ENCODE measurements at places on chromosomes 2 and 18. TPM values are rescaled to one million over a fixed set of nuclear protein-coding genes. Genes with fewer than 3 reads are reported as not detected.

- H3K4me1 ChIP-seq = no peaks in the 10 kb centered on the region
- no peak overlapping the region for H3K4me3 ChIP-seq
- H3K27ac ChIP-seq = no peak overlapping the region
- H3K36me3 ChIP-seq = no peaks in the 10 kb centered on the region
Measured at GRCh38 chr2:214311031-214311533, 99.8 kb upstream of the VWC2L start.

TMEM178A gene
- 13.6 TPM for total RNA-seq

DNER gene
- 3.7 TPM for total RNA-seq

GRCh38 chr2:137250401-137250800, 485.1 kb downstream of the THSD7B start:
- no peak overlapping the region for H3K4me3 ChIP-seq
- H3K27me3 ChIP-seq = no peaks in the 10 kb centered on the region
- no peak overlapping the region for H3K27ac ChIP-seq

- H3K27me3 ChIP-seq = no peaks in the 10 kb centered on the region
- no peak for DNase-seq
- no peaks in the 10 kb centered on the region for H3K4me1 ChIP-seq
- no peak overlapping the region for H3K4me3 ChIP-seq
Measured at GRCh38 chr2:186181625-186182024, 304.4 kb upstream of the ZC3H15 start.

DNA sequence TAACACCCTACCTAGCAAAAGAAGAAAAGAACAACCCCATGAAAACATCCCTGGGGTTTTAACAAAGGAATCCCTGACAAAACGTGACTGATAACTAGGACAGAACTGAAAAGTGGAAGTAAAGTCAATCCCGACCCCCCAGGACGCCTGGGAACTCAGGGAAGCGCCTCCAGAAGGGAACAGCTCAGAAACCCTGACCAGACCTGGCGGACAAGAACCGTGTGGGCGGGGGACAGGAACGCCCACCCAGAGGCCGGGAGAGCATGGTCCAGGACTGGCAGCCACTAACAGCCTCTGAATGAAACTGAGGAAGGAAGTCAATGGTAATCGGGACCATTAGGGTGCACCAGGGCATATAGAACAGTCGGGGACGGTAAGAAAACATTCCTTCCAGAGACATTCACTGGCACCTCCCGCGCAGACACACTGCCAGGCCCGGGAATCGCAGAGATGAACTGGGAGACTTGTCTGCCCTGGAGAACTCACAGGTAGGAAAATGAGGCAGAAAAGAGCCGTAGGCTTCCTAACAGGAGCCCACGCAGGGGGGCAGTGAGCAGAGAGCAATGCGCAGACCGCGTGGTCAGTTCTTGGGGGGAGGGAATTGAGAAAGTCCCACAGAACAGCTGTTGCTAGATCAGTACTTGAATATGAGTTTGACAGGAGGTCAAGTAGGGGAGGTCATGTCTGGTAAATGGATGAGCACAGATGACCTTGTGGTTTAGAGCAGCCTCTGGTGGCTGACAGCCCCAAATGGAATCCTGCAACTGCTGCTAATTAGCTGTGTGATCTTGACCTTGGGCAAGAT, 1.3 kb upstream of the TBC1D8 start:
- peak overlapping the region; percentile 51 for H3K27ac ChIP-seq
- DNase-seq = peak; percentile 58
- no peaks in the 10 kb centered on the region for H3K36me3 ChIP-seq
- H3K4me3 ChIP-seq = peak overlapping the region; percentile 77
- H3K27me3 ChIP-seq = peaks cover 9% of the 10 kb centered on the region
- H3K4me1 ChIP-seq = peaks cover 50% of the 10 kb centered on the region

HOXD10 gene
- not detected for total RNA-seq

PIEZO2 gene
- total RNA-seq = 10.7 TPM

- peaks cover 51% of the 10 kb centered on the region for H3K4me1 ChIP-seq
- DNase-seq = no peak
- H3K27me3 ChIP-seq = no peaks in the 10 kb centered on the region
- no peak overlapping the region for H3K4me3 ChIP-seq
- H3K27ac ChIP-seq = no peak overlapping the region
Measured at GRCh38 chr2:50995610-50996009, 36.3 kb downstream of the NRXN1 start.

- H3K4me1 ChIP-seq = peaks cover 22% of the 10 kb centered on the region
- H3K36me3 ChIP-seq = peaks cover 8% of the 10 kb centered on the region
- H3K4me3 ChIP-seq = no peak overlapping the region
- peak overlapping the region; percentile 25 for H3K27ac ChIP-seq
- DNase-seq = no peak
- no peaks in the 10 kb centered on the region for H3K27me3 ChIP-seq
Measured at GRCh38 chr2:86185517-86186212, 9.6 kb downstream of the IMMT start.

FABP1 gene
- total RNA-seq = 0.46 TPM

Data from WTC11 (cell line).